ENCODE measurements at places on chromosomes 2 and 18.

DNA sequence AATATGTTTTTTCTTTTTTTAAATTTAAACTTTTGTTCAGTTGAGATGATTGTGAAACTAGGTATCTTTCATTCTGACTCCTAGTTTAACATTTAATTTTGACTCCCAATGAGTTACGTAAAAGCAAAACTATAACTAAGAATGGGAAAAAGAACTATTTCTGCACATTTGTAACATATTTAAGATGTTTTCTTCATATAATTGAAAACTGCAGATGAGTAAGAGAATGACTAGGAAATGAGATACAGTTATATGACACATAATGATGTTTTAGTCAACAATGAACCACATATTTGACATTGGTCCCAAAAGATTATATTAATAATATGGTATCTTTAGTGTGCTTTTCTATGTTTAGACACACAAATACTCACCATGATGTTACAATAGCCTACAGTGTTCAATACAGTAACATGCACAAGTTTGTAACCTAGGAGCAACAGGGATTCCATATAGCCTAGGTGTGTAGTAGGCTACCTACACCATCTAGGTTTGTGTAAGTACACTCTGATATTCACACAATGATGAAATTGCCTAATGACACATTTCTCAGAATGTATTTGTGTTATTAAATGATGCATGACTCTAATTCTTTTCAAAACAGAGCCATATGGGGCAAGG is 12.6 kb downstream of the ERMN start:
- no peak for DNase-seq

DNA sequence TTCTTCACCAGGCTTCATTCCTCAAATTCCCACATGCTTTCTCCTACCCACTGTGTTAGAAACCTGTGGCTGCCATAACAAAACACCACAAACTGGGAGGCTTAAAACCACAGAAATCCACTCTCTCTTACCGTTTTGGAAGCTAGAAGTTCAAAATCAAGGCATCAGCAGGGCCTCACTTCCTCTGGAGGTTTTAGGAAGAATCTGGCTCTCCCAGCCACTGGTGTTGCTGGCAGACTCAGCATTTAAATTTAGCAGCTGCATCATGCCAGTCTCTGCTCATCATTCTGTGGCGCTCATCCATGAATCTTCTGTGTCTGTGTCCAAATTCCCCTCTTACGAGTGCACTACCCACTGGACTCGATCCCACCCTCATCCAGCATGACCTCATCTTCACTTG is 248.5 kb downstream of the ZNF516 start:
- no peak for DNase-seq

GRCh38 chr2:230400454-230400853 is 15.5 kb upstream of the SP100 start:
- DNase-seq: no peak

DNA sequence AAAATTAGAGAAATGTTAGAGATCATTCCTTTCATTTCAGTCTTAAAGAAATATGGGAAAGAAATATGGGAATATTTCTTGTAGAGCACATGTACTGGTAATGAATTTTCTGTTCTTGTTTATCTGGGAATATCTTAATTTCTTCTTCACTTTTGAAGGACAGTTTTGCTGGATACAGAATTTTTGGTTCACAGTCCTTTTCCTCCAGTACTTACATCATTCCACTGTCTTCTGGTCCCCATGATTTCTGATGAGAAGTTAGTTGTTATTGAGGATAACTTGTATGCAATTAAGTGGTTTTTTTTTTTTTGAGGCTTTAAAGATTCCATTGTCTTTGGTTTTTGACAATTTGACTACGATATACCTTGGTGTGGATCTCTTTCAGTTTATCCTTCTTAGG is 11.0 kb downstream of the NEURL3 start:
- DNase-seq: no peak

DNA sequence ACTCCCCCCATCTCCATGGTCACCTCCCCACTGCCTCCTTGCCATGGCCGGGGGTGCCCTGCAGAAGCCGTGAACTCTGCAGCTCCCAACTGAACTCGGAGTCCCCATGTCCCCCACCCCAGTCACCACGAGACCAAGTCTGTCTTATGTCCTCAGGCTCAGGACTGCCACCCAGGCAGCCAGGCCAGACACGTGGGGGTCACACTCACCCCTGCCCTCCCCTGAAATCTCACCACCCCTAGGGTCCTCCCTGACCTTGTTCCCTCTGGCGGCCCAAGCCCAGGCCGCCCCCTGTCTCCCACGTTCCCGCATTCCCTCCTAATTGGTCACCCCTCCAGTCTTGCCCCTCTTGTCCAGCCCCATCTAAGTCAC is 11.0 kb downstream of the AQP12A start:
- no peak for DNase-seq

Measured in GM12891 (cell line).